ENCODE measurements at places on chromosomes 2 and 18. TPM values are rescaled to one million over a fixed set of nuclear protein-coding genes. Genes with fewer than 3 reads are reported as not detected.

CYRIA gene
- 0.12 TPM for total RNA-seq

EFEMP1 gene
- not detected for total RNA-seq

SULT1C2 gene
- not detected for total RNA-seq

HOXD8 gene
- total RNA-seq = not detected

CD226 gene
- 65.4 TPM for total RNA-seq

RTP5 gene
- not detected for total RNA-seq

NYAP2 gene
- total RNA-seq = not detected

COPS8 gene
- 39.5 TPM for total RNA-seq

TCF4 gene
- total RNA-seq = 1.5 TPM

CCBE1 gene
- total RNA-seq = not detected

ARMC9 gene
- 0.51 TPM for total RNA-seq

PTPRM gene
- total RNA-seq = 3.4 TPM

MAL gene
- 366 TPM for total RNA-seq

CTNNA2 gene
- not detected for total RNA-seq

ATP8B1 gene
- total RNA-seq = not detected

SERPINB11 gene
- total RNA-seq = not detected

EGR4 gene
- total RNA-seq = not detected

ADD2 gene
- 18.6 TPM for total RNA-seq

RNF152 gene
- total RNA-seq = not detected

DNAJC10 gene
- 44.7 TPM for total RNA-seq

CDH7 gene
- not detected for total RNA-seq

CERS6 gene
- 12.8 TPM for total RNA-seq

MAIP1 gene
- 12.6 TPM for total RNA-seq

Data from activated naive CD4-positive, alpha-beta T cell treated with anti-CD3 and anti-CD28 coated beads, Interleukin-2, amount 10 ng/mL, durations not matched to agents 5 hours and 36 hours (primary cell).